ENCODE measurements at places on chromosomes 2 and 18. TPM values are rescaled to one million over a fixed set of nuclear protein-coding genes. Genes with fewer than 3 reads are reported as not detected.

The ZNF804A gene
- total RNA-seq, result 0.19 TPM

The BUB1 gene
- 4.9 TPM for total RNA-seq

The OSR1 gene
- total RNA-seq, result 1.8 TPM

The SCTR gene
- not detected for total RNA-seq

The DUSP19 gene
- total RNA-seq, result 1.0 TPM

The INSIG2 gene
- 2.5 TPM for total RNA-seq

The ZC3H6 gene
- 2.4 TPM for total RNA-seq

The SCYGR4 gene
- total RNA-seq, result not detected

The ZAP70 gene
- 7.8 TPM for total RNA-seq

The EN1 gene
- total RNA-seq, result not detected

The TNS1 gene
- 201 TPM for total RNA-seq

The DYNAP gene
- total RNA-seq, result 25.1 TPM

The C2orf15 gene
- total RNA-seq, result 0.76 TPM

The STAT4 gene
- 1.4 TPM for total RNA-seq

The PLGLB1 gene
- not detected for total RNA-seq

The EPAS1 gene
- 90.8 TPM for total RNA-seq

The UGT1A10 gene
- total RNA-seq, result 29.3 TPM

The EGR4 gene
- total RNA-seq, result not detected

The TYMS gene
- total RNA-seq, result 17.6 TPM

The C2orf78 gene
- total RNA-seq, result not detected

The SH2D6 gene
- 0.50 TPM for total RNA-seq

The SIX3 gene
- total RNA-seq, result not detected

The TLX2 gene
- total RNA-seq, result not detected
